Stimulated activated CD8-positive, alpha-beta memory T cell treated with anti-CD3 and anti-CD28 coated beads, Interleukin-4, amount 100 ng/mL, for 1 hour (primary cell): ENCODE measurements at places on chromosomes 3 and 15.
A peak's percentile ranks its signal among the peaks of the same experiment; 100 is the strongest.

GRCh38 chr15:29143909-29144635, 125.5 kb downstream of the NSMCE3 start:
- no peak for DNase-seq

DNA sequence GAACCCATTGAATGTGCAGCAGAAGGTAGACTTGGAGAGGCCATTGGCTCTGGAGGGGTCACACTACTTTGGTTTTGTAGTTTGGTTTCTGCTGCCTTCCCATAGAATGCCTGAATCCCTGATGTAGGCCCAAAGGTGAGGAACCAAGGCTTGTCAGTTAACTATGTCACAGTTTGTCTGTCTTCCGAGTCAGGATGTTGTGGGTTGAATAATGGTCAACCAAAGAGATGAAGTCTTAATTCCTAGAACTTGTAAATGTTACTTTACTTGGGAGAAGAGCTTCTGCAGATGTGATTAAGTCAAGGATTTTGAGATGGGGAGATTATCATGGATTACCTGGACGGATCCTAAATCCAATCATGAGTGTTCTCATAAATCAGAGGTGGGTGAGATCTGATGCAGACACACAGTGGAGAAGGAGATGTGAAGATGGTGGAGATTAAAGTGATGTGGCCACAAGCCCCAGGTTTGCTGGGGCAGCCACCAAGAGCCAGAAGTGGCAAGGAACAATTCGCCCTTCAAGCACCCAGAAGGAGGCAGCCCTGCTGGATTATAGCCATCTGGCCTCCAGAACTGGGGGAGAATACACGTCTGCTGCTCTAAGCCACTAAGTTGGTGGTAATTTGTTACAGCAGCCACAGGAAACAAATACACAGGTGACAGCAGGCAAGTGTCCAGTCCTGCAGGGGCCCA, 2.3 kb upstream of the CCR8 start:
- no peak for DNase-seq

GRCh38 chr3:127785711-127786265, 36.5 kb downstream of the MGLL start:
- DNase-seq: no peak

GRCh38 chr3:151307131-151307530, 9.5 kb downstream of the GPR87 start:
- DNase-seq: no peak

DNA sequence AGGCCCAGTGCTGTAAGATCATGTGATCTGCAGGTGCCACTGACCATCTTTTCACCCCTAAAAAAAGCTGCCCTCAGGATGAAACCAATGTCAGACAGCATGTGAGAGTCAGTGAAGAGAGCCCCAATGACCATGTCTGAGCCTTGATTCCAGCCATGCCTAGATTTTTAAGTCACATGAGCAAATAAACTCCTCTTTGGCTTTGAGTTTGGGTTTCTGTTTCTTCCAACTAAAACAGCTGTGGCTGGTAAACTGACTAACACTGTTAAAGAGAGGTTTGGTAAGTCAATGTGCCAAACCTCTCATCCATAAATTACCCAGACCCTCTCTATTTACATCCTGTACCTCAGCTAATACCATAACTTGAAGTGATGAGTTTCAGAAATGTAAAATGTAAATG, 8.3 kb downstream of the MYO5A start:
- DNase-seq: no peak

DNA sequence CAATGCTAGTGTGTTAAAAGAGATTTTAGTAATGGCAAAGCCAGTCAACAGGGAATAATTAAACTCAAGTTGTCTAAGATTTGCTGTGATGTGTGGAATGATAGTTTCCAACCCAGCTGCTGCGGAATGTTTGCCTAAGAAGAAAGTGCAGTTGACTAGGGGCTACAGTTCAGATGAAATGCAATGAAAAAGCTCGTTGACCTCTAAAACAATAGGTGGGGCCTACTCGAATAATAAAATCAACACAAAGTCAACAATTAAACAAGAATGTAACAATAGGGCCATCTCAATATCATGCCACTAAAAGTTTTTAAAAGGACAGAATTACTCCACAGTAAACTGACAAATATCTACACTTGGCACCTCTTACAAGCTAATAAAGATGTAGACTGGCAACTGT, 484.2 kb downstream of the MECOM start:
- DNase-seq: no peak

DNA sequence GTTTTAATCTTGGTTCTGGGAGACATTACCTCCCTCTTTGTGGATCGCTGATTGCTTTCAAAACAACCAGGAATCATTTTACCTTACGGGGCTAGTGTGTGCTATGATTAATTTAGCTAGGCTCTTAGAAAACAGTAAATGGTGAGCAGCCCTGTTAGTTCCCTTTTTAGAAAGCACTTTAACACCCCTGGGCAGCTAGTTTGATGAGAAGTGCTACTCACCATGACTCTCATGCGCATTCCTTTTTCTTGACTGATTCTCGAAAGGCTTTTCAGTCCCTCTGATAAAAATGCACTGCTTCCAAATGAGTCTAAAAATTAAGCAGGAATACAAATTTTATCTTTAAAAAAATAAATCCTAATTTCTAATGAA, 75.3 kb upstream of the LEKR1 start:
- no peak for DNase-seq

DNA sequence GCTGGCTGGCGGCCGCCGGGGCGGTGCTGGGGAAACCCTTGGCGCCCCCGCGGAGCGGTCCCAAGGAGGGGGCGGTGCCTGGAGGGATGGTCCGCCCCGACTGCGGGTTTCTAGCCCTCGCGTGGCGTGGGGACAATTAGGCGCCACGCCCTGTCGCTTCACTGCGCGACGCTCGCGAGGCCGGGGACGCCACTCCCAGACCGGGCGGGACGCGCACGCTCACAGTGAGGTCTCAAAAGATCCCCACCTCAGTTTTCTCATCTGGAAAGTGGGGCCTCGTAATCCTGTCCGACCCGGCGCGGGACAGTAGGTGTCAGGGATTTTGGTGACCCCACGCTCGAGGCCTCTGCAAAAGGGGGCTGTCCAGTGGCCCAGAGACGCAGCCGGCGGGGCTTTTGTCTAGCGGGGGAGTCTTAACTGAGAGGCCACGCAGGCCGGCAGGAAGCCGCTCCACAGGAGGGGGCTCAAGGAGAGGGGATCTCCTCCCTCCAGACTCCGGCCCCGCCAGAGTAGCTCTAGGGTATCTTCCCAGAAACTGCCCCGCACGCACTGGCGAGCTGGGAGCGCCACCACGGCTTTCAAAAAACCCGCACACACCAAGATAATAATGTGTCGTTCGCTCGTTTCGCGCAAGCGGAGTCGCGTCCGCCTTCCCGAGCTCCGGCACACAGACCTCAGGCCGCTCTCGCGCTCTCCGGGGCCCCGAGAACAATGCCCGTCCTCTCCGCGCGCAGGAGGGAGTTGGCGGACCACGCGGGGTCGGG, 710 bp upstream of the CLK3 start:
- DNase-seq: peak; percentile 72
